Small intestine (tissue), 16 donors: ENCODE measurements at places on chromosomes 11 and 22.
A peak's percentile ranks its signal among the peaks of the same experiment; 100 is the strongest.

DNA sequence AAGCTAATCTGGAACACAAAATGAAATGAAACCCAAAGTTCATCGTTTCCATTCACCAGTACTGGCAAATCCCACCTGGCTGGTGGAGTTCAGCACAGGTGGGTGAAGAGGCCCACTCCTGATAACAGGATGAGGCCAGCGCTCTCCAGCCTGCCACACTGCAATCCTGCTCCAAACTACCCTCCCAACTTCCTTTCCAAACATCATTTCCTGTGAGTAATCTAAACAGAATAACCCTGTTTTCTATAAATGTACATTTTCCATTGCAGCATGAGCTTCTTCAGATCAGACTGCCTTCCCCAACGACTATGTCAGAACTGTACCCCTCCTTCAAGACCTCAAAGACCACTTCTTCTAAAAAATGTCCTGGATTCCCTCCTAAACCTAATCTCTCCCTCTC, 15.9 kb upstream of the NFRKB start:
- DNase-seq: no peak

GRCh38 chr11:121422675-121423074, 29.4 kb upstream of the SORL1 start:
- no peak for DNase-seq

- peak; percentile 45 for DNase-seq
Observed at GRCh38 chr11:120931057-120931779, 92.7 kb upstream of the TBCEL start.

- peak; percentile 62 for DNase-seq
Observed at GRCh38 chr11:17164361-17165246, 43.2 kb downstream of the PIK3C2A start.

- no peak for DNase-seq
Observed at GRCh38 chr11:121652971-121653370, 200.2 kb upstream of the SORL1-AS1 start.

DNA sequence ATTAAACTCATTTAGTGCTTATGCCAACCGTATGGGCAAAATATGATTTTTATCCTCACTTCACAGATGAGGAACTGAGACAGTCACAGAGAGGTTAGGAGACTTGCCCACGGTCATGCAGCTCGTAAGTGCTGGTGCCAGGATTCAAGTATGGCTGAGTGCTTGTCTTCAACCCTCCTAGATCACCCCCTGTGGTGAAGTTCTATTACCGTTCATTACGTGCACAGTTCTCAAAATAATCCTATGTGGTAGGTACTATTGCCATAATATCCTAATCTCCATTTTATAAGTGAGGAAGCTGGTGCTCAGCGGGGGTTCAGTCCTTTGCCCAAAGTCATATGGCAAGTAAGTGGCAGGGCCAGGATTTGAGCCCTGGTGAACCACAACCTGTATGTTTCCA, 1.5 kb downstream of the MIEF1 start:
- no peak for DNase-seq

- DNase-seq: peak; percentile 25
Observed at GRCh38 chr11:68269414-68270081, 2.2 kb downstream of the C11orf24 start.

- peak; percentile 71 for DNase-seq
Observed at GRCh38 chr11:133927690-133928627, 28.8 kb downstream of the IGSF9B start.

DNA sequence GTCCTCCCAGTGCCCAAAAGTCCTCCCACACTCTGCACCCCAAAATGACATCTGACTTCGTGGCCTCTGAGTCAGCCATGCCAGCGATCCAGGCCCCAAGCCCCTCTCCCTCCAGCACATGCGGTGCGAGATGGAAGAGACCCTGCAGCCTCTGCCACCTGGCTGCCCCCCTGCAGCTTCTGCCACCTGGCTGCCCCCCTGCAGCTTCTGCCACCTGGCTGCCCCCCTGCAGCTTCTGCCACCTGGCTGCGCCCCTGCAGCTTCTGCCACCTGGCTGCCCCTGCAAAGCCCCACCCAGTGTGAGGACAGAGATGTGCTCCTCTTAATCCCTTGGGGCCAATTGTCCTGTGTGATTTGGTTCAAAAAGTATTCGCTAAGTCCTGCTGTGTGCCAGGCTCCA, 68.0 kb downstream of the WNT7B start:
- DNase-seq: no peak

DNA sequence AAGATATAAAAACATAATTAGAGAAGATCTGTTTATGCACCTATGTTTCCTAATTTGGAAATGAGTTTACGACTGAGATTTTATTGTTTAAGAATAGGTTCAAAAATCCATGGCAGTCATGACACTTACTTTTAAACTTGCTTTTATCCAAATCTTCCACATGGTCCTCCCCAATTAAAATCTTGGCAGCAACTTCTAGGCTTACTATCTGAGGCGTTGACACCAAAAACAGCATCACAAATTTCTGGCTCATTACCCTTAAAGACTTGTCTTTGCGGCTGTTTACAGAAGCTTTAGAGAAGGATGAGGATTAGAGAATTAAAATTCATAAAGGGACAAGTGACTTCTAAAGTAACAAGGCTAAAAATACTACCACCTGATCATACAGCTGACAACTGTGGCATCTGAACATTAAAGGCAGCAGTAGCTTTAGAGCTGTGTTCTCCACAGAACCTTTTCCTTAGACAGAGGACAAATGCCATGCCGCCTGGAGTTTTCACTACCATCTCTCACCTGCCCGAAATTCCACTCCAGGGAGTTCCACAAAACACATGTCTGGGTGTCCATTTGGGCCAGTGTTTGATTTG, 6.4 kb downstream of the E2F8 start:
- DNase-seq: no peak

- peak; percentile 33 for DNase-seq
Observed at GRCh38 chr11:121654843-121655536, 202.2 kb upstream of the SORL1-AS1 start.

GRCh38 chr11:105720096-105720495, 110.2 kb downstream of the GRIA4 start:
- DNase-seq: no peak

GRCh38 chr11:119942583-119943297, 195.2 kb downstream of the TRIM29 start:
- no peak for DNase-seq

DNA sequence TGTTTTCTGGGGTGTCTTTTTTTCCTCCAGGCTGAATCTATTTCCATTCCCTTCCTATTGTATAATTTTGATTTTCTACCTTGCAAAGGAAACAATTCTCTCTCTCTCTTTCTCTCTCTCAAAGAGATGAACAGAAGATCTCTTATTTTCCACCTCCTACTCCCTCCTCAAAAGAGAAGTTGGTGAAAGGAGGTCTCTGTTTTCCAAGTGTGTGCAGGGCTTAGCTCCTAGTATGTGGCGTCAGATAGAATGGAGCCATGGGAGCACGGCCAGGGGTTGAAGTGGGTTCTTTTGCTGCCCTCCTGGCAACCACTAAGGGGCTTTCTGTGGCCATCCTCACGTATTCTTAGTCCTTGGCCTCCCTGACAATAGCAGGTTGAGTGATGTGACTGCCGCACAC, 480 bp downstream of the TRIM34 start:
- peak; percentile 8 for DNase-seq

GRCh38 chr11:75735181-75735845, 17.7 kb downstream of the MOGAT2 start:
- no peak for DNase-seq

- DNase-seq: no peak
Observed at GRCh38 chr22:43437871-43438475, 26.2 kb downstream of the MPPED1 start.

- no peak for DNase-seq
Observed at GRCh38 chr11:78149646-78150045, 10.2 kb upstream of the ALG8 start.

GRCh38 chr11:102436561-102436960, 16.0 kb downstream of the TMEM123 start:
- no peak for DNase-seq

- DNase-seq: no peak
Observed at GRCh38 chr11:71176812-71177211, 75.6 kb downstream of the SHANK2 start.

- DNase-seq: no peak
Observed at GRCh38 chr11:28384418-28384817, 276.2 kb downstream of the METTL15 start.

GRCh38 chr22:48734359-48734758, 1093.3 kb downstream of the BRD1 start:
- no peak for DNase-seq

- DNase-seq: peak; percentile 86
Observed at GRCh38 chr22:39496131-39496838, 5.8 kb upstream of the MIEF1 start.

GRCh38 chr11:120863359-120863758, 160.5 kb upstream of the TBCEL start:
- no peak for DNase-seq

GRCh38 chr22:35479985-35480550, 60.6 kb upstream of the RASD2 start:
- DNase-seq: no peak

GRCh38 chr11:61353131-61354067, 8.3 kb downstream of the CYB561A3 start:
- peak; percentile 89 for DNase-seq

DNA sequence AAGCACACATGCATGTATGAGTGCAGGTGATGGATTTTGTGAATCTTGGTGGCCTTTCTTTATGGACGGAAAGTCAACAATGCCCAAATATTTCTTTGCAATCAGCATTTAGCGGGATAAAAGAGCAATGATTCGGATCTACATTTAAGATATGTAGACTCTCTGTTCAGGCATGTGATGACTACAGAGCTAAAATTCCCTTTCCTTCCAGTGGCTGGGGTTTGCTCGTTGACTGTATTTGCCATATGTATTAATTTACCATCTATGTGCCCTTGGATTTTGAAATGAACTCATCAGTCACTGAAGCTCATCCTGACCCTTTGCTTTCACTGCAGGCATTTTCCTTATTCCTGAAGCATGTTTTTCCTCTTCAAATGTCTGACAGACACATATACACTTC, 13.6 kb downstream of the BLID start:
- DNase-seq: no peak

DNA sequence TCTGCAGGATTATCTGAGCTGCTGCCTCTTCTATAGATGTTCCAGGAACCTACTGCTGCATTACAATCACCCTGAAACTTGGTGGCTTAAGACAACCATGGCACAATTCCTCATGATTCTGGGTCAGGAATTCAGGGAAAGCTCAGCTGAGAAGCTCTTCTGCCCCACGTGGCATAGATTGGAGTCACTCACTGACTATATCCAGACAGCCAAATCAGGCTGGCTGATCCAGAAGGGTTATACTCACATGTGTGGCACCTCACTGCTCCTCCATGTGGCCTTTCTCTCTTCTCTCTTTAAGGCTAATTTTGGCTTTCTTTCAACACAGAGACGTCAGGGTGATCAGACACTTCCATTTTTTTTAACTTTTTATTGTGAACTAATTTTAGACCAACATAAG, 125.5 kb downstream of the BBOX1 start:
- DNase-seq: no peak

- DNase-seq: no peak
Observed at GRCh38 chr22:48858856-48859255, 968.8 kb downstream of the BRD1 start.

DNA sequence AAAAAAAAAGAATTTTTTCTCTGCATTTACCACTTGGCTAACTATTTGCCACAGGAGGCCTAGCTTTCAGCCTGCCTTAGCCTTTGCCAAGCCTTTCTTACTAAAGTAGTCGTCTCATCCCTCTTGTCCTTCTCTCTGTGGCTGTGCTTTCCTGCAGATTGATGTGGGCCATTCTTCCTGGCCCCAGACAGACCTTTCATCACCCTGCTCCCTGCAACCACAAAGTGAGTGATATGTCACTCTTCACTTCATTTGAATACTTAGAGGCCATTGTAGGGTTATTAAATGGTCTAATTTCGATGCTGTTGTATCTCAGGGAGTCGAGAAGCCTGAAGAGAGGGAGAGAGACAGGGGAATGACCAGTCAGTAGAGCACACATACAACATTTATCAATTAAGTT, 37.6 kb downstream of the ART5 start:
- DNase-seq: no peak

GRCh38 chr11:109109150-109109549, 312.8 kb upstream of the C11orf87 start:
- no peak for DNase-seq

GRCh38 chr11:47973173-47973572, 7.2 kb upstream of the PTPRJ start:
- no peak for DNase-seq

DNA sequence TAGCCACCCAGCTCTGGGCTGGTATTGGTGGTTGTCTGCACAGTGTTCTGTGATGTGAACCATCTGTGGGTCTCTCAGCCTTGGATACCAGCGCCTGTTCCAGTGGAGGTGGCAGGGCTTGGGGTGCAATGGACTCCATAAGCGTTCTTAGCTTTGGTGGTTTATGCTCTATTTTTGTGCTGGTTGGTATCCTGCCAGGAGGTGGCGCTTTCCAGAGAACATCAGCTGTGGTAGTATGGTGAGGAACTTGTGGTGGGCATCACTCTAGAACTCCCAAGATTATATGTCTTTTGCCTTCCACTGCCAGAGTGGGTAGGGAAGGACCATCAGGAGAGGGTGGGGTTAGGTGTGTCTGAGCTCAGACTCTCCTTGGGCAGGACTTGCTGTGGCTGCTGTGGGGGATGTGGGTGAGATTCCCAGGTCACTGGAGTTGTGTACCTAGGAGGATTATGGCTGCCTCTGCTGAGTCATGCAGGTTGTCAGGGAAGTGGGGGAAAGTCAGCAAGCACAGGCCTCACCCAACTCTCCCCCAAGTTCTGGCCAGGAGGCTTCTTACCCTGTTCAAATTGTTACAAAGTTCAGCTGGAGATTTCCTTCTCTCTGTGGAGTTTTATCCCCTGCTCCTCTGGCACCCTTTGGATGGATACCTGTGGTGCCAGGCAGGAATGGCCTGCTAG, 47.2 kb downstream of the MRGPRX2 start:
- DNase-seq: no peak

- no peak for DNase-seq
Observed at GRCh38 chr11:111148121-111148520, 97.4 kb upstream of the POU2AF2 start.

GRCh38 chr11:4527926-4528325, 17.1 kb upstream of the OR52M1 start:
- no peak for DNase-seq

GRCh38 chr22:49090061-49090852, 737.4 kb downstream of the BRD1 start:
- no peak for DNase-seq

DNA sequence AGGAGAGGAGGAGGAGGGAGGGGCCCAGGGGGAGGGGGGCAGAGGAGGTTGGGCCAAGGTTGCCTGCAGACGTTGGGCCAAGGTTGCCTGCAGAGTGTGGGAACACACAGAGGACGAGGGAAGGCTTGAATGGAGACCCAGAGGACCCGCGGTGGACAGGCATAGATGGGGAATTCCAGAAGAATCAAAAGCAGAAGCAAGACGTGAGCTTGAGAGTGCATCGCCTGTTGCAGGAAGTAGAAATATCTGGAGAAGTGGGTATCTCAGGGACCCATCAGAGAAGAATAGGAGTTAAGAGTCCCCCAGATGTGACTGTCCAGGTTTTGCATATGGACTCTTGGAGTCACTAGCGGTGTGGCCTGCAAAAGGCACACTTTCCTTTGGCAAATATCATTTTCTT, 670.2 kb downstream of the TBC1D22A start:
- DNase-seq: no peak
